NCI-H2029 (cell line): ENCODE measurements at places on chromosomes 16 and 17.

GRCh38 chr17:28763804-28764266 lies 20.0 kb downstream of the TRAF4 start:
- DNase-seq, result peak; percentile 54

DNA sequence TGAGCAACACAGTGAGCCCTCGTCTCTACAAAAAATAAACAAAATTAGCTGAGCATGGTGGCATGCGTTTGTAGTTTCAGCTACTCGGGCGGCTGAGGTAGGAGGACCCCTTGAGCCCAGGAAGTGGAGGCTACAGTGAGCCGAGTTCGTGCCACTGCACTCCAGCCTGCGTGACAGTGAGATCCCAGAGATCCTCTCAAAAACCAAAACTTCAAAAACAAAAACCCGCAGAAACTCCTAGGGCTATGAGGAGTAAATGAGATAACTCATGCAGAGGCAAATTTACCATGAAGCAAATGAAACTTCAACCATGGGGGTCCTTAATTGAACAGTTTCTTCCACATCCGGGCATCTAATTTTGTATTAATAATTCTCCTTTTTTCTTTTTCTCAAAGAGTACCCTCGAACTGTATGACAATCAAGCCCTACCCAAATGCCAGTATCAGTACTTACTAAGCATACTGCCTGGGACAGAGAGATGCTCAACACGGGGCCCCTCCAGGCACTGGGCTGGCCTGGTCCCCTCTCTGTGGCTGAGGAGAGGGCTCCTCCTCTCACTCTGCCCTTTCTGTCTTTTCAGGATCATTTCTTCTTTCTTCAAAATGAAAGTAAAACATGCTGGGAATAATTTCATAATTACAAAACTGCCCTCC lies 789 bp upstream of the PIPOX start:
- no peak for DNase-seq

DNA sequence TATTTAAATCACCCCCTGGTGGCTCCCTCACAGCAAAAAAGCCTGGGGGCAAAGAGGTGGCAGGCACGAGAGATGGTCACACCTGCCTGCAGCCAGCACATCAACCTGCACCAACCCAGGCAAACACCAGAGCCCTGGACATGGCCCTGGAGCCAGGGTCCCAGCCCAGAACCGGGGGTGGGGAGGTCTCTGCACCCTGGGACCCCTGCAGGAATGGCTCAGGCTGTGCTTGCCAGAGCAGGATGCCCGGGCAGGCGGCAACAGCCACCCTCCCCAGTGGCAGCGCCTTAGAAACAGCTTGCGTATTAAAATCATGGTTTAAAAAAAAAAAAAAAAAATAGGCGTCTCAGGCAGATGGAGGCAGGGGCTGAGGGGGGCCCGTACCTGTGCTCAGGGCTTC lies 16.2 kb downstream of the MYBBP1A start:
- DNase-seq, result no peak

GRCh38 chr16:6913566-6913965 lies 419.1 kb upstream of the RBFOX1 start:
- DNase-seq, result no peak

DNA sequence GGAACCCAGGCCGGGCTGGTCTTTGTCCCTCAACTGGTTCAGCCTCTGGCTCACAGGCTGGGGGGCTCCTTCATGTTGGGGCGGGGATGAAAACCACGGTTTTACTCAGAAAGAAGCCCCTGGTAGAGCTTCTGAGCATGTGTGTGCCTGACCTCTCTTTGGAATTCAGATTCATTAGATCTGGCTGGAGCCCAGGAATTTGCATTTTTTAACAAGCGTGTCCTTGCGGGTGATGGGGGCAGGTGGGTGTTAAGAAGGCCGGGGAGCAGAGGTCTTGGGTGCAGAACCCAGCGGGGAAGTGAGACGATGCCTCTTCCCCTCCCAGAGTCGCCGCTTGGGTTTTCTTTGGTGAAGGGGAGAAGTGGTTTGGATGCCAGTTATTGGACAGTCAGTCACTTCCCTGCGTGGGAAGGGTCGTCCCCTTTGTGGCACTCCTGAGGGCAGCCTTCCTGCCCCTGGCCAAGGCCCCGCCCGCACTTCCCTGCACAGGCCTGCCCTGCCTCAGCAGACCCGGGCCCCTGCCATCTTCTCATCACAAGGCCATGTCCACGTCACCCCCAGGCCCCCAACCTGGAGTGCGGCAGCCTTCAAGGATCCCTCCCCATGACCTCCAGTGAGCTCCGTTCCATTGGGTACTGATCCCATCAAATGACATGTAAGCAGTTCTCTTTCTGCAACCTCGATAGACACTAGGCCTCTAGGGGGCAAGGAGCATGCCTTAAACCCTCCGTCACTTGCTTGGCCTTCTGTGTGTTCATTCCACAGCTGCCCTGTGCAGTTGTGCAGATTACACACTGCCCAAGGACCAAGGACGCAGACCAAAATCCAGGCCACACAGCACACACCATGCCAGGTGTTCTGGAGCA lies 177.7 kb upstream of the CIBAR2 start:
- DNase-seq, result no peak

- no peak for DNase-seq
These were observed 112.8 kb downstream of the ZNF778 start for GRCh38 chr16:89330177-89330856.
